ENCODE measurements at places on chromosomes 5 and 9. TPM values are rescaled to one million over a fixed set of nuclear protein-coding genes. Genes with fewer than 3 reads are reported as not detected.

- no peak for DNase-seq
These were observed 107.2 kb upstream of the RAD23B start for GRCh38 chr9:107175816-107176435.

DNA sequence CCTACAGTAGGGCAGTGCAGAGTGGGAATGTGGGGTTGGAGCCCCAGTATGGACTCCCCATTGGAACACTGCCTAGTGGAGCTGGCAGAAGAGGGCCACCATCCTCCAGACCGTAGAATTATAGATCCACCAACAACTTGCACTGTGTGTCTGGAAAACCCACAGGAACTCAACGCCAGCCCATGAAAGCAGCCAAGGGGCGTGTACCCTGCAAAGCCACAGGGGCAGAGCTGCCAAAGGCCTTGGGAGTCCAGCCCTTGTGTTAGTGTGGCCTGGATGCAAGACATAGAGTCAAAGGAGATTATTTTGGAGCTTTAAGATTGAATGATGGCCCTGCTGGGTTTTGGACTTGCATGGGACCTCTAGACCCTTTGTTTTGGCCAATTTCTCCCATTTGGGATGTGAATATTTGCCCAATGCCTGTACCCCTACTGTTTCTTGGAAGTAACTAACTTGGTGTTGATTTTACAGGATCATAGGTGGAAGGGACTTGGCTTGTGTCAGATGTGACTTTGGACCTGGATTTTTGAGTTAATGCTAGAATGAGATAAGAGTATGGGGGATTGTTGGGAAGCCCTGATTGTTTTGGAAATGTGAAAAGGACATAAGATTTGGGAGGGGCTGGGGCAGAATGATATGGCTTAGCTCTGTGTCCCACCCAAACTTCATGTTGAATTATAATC, 266.8 kb downstream of the SEMA5A start:
- no peak for DNase-seq

DNA sequence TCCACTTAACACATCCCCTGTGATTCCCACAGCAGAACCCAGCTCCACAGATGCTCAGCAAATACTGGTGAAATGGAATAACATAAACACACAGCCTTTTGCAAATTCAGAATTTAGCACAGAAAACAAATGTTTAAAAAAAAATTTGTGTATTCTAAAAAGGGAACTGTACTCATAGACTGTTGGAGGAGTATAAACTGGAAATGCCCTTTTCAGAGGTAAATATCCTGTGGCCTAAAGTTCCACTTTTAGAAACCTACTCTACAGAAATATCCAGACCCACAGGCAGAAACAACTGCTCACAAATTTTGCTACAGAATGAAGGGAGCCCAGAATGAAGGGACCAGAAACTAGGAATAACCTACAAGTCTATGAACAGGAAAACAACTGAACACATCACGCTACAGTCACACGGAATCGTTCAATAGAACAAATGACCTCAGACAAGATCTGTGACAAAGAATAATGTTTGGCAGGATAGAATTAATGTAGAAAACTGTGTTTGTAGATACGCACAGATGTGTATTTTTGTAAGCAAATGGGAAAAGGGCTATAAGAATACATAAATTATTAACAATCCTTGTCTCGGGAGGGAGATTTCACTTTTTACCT, 78.5 kb downstream of the SHB start:
- DNase-seq = no peak

CCL28 gene
- total RNA-seq = not detected

DNA sequence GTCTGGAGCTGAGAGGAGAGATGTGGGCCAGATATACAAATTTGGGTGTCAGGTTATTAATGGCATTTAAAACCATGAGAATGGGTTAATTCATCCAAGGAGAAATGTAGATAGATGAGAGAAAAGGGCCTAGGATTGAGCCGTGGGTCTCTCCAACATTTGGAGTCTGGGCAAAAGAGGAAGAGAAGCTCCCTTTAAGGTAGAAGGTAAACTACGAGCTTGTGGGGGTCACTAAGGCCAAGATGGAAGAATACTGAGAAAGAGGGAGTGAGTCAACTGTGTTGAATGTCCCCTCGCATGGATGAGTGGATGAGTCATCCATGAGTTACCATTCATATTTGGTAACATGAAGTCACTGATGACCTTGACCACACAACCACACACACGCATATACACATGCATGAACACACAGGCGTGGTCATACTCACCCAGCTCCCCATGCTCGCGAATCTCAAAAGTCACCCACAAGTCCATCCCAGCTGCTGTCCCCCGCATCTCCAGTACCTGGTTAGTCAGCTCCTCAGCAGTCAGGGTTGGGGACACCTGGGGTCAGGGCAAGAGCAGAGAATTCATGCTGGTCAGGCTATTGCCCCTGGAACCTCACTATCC, 6.8 kb upstream of the FCHSD1 start:
- DNase-seq = no peak

PCDHA10 gene
- 0.03 TPM for total RNA-seq

DNA sequence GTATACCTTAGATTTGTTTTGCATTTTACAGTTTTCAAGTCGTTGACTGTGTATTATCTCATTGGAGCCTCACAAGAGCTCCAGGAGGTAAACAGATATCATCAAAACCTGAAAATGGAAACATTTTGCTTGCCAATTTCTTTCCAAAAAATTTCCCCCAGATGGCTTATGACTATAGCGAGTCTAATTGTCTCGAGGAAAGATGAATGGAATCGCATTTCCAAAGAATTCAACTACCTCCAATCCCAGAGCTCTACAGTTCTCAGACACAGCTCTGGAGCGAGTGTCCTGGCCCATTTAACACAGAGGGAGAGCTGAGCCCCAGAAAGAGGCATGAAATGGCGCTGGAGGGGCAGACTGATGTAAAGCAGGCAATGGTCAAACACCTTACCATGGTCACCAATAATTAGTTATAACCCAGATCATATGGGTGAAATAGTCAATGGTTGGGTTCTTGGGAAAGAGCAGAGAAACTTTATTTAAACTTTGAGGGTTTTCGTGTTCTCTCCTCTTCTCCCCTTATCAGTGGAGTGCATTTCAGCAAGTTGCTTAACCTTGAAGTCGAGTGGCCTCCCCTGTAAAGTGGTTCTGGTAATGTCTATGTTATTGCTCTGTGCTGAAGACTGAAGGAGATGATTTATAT, 168.2 kb downstream of the ZDHHC21 start:
- no peak for DNase-seq

All from NCI-H460 (cell line).